ENCODE measurements at places on chromosomes 6 and 20.

- no peak overlapping the region for H3K4me3 ChIP-seq
- H3K27ac ChIP-seq = no peak overlapping the region
- H3K27me3 ChIP-seq = peaks cover 16% of the 10 kb centered on the region
Measured at GRCh38 chr6:169564453-169565240, 137.2 kb downstream of the WDR27 start.

DNA sequence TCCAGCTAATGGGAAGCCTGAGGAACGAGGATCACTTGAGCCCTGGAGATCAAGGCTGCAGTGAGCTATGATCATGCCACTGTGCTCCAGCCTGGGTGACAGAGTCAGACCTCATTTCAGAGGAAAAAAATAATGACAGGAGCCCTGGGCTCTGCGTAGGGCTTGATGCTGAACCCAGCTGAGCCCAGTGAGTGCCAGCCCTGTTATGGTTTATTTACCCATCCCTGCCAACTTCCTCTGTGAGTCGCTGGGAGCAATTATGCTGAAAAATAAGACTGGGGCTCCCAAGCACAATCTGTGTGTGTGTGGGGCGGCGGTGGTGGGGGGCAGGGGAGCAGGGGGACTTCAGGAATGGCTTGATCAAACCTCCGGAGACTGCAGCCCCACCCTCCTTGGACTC lies 75.9 kb upstream of the PMEPA1 start:
- no peak overlapping the region for H3K27ac ChIP-seq
- no peaks in the 10 kb centered on the region for H3K4me1 ChIP-seq
- H3K27me3 ChIP-seq = peaks cover 3% of the 10 kb centered on the region

DNA sequence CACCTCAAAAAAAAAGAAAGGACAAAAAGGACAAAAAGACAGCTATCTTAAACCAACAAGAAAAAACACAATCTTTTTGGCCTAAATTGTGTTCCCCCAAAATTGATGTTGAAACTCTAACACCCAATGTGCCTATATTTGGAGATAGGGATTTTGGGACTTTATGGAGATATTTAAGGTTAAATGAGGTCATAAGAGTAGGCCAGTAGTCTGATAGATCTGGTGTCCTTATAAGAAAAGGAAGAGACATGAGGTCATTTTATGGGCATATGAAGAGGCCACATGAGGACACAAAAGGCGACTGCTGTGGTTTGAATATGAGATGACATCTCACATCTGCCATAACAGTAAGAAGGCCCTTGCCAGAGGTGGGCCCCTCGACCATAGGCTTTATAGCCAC lies 49.5 kb downstream of the TRIM38 start:
- H3K36me3 ChIP-seq = no peaks in the 10 kb centered on the region
- H3K27me3 ChIP-seq = no peaks in the 10 kb centered on the region
- no peak for DNase-seq
- H3K4me3 ChIP-seq = no peak overlapping the region
- H3K27ac ChIP-seq = no peak overlapping the region
- peaks cover 5% of the 10 kb centered on the region for H3K4me1 ChIP-seq

DNA sequence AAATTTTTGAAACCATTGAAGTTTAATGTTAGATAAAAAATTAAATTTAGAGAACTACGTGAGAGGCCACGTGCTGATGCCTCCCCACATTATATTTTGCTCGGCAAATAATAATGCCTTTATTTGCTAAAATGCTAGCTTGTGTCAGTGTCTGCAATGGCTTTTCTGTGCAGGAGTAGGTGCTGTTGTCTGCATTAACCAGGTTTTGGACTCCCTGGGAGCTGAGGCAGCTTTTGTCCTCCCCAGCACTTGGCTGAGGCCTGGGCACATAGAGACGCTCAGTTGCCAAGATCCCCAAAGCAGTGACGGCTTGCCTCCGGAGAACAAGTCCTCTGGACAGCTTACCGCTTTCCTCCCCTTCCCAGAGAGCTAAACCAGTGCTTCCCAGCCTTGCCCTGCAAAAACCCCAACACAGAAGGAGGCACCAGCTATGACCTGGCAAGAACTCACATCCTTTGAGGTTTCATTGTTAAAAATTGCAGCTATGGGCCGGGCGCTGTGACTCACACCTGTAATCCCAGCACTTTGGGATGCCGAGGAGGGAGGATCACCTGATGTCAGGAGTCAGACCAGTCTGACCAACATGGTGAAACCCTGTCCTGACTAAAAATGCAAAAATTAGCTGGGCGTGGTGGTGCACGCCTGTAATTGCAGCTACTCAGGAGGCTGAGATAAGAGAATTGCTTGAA lies 59.9 kb downstream of the KAT14 start:
- no peak overlapping the region for H3K27ac ChIP-seq
- H3K4me3 ChIP-seq = no peak overlapping the region
- H3K4me1 ChIP-seq = no peaks in the 10 kb centered on the region
- no peak for DNase-seq
- no peaks in the 10 kb centered on the region for H3K27me3 ChIP-seq
- no peaks in the 10 kb centered on the region for H3K36me3 ChIP-seq

DNA sequence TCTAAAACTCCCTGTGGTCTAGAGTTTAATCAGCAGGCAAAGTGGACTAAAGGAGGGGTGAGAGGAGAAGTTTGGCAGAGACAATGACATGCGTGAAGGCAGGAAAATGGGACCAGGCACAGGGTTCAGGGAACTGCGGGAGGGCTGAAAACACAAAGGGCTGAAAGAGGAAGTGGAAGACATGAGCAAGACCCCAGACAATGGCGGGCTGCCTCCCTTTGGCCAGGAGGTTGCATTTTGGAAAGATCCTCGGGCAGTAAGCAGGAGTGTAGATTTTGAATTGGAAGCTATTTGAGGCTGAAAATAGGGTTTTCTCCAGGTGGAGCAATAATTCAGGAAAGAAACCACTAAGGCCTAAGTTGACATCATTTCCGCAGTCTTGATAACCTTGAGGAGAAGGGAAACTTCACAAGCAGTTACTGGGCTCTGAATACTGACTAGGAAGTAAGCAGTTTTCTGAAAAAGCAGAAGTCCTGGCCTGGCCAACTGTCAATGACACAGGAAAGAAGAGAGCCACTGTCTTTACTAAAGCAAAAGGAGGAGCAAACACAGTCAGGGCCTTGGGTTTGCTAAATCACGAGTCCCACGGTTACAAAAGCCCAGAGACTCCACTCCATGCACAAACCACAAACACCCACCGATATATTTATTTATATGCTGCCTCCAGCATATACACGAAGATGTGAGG lies 3.4 kb downstream of the LY86 start:
- H3K4me1 ChIP-seq = peaks cover 77% of the 10 kb centered on the region
- H3K4me3 ChIP-seq = peak overlapping the region; percentile 24
- H3K36me3 ChIP-seq = peaks cover 15% of the 10 kb centered on the region
- no peaks in the 10 kb centered on the region for H3K27me3 ChIP-seq
- DNase-seq = no peak
- H3K27ac ChIP-seq = peak overlapping the region; percentile 69

DNA sequence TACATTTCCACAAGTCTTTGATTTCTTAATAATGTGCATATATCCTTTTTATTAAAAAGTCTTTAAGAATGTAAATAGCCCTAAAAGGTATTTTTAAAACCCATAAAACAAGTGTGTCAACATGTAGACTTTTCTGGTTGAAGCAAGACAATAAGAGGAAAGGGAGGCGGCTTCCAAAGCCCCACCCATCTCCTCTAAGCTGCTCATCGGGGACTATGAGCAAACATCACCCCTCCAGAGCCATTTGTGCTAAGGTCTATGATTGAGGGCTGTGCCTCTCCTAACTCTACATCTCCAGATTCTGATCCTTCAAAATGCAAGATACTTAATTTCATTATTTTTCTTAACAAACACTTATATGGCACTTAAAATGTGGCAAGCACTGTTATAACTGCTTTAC lies 2.5 kb upstream of the NAA20 start:
- no peak overlapping the region for H3K4me3 ChIP-seq
- no peak overlapping the region for H3K27ac ChIP-seq
- no peak for DNase-seq
- H3K4me1 ChIP-seq = peaks cover 18% of the 10 kb centered on the region

GRCh38 chr6:153028286-153028685 lies 25.8 kb upstream of the MTRF1L start:
- H3K4me3 ChIP-seq = no peak overlapping the region
- DNase-seq = no peak
- peak overlapping the region; percentile 24 for H3K27ac ChIP-seq
- no peaks in the 10 kb centered on the region for H3K36me3 ChIP-seq
- peaks cover 7% of the 10 kb centered on the region for H3K4me1 ChIP-seq
